ENCODE measurements at places on chromosomes 12 and 14.

- DNase-seq: no peak
These were observed 236.8 kb downstream of the GRIN2B start for GRCh38 chr12:13744561-13744960.

GRCh38 chr14:99502989-99503421, 21.8 kb downstream of the CCNK start:
- DNase-seq: no peak

DNA sequence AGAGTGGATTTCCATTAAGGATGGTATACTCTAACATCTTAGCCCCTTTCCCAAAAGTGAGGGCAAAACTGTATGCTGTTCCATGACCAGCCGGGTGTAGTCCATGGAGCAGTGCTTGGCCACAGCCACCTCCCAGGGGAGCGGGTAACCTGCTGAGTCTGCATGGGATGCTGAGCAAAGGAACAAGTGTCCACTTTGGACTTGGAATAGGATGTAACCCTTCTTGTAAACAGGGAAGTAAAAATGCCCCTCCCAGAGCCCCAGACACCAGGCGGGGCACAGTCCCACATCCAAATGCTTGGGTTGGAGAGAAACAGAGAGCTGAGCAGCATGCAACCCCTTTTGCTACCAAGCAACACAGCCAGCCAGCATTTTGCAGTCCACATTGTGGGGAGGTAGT, 65.6 kb downstream of the ACTN1 start:
- no peak for DNase-seq

DNA sequence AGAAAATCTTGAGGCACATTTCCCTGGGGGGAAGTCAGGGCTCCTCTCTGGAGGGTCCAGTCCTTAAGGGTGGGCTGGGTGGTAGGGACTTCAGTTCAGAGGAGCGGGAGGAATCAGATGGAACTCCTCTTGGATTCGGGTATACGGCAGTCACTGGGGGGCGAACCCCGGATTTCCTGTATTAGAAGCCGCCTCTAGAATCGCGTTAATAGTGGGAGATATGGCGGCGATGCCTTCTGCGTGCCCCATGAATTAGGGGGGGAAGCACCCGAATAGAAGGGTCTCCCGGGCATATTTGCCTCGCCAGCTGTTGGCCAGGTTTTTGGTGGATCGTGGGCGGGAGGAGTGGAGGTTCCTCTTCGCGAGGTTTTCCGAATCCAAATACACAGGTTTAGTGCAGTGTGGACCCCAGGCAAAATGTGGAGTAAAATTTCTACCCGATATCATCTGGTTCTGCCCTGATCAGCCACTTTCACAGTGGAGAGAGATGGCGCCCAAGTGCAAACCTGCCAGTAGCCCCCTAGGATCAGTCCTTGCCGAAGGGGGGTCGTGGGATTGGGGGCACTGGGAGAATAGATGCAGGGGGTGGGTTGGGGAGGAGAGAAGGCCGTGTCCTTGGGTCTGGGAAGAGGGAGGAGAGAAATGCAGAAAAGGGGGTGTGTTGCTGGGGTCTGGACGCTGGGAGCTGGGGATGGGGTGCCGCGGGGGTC, 628 bp downstream of the MEG3 start:
- DNase-seq: no peak

GRCh38 chr14:77270361-77271112, 469 bp downstream of the NGB start:
- DNase-seq: no peak

DNA sequence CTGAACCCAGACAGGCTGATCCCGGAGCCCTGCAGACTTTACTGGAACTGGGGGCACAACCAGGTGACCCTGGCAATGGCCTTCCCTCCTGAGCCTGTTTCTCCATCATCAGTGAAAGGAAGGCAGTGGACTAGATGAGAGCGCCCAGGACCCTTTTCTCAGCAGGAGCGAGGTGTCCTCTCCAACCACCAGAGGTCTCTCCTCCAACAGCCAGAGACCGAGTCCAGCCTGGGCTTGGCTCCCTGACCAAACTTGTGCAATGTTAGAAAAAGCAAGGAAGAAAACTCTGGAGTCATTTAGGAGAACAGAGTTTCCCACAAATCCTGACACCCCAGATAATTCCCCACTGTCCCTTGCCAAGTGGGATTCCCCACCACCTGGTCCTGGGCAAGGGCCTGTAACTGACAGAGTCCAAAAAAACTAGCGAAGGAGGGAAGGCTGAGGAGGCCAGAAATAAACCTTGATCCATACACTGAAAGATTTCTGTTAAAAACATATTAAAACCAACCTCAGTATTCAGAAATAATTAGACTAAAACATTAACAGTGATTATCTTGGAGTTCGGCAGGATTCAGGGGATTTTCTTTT, 9.0 kb downstream of the RPS6KL1 start:
- peak; percentile 22 for DNase-seq
